ENCODE measurements at places on chromosomes 2 and 18. TPM values are rescaled to one million over a fixed set of nuclear protein-coding genes. Genes with fewer than 3 reads are reported as not detected.

CHST9 gene
- not detected for total RNA-seq

TMEM198 gene
- 0.47 TPM for total RNA-seq

GAL3ST2 gene
- total RNA-seq: 1.5 TPM

RAB6C gene
- not detected for total RNA-seq

HOXD8 gene
- not detected for total RNA-seq

C2orf66 gene
- not detected for total RNA-seq

DNA sequence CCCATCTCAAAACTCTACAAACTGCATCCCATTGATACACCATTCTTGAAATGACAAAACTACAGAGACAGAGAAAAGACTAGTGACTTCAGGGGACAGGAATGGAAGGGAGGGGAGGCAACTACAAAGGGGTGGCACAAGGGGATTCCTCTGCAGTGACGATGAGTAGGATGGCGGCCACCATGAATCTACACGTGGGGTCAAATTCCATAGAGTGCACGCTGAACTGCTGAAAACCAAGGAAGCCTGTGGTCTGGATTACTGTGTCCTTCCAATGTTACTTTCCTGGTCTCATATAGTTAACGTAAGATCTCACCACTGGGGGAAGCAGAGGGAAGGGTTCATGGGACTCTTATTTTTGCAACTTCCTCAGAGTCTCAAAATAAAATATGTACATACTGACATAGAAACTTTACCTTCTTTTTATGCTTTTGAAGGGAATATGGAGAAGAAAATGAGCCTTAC, 23.6 kb downstream of the COX7A2L start:
- DNase-seq: no peak
- H3K4me3 ChIP-seq: no peak overlapping the region
- no peaks in the 10 kb centered on the region for H3K27me3 ChIP-seq

DNA sequence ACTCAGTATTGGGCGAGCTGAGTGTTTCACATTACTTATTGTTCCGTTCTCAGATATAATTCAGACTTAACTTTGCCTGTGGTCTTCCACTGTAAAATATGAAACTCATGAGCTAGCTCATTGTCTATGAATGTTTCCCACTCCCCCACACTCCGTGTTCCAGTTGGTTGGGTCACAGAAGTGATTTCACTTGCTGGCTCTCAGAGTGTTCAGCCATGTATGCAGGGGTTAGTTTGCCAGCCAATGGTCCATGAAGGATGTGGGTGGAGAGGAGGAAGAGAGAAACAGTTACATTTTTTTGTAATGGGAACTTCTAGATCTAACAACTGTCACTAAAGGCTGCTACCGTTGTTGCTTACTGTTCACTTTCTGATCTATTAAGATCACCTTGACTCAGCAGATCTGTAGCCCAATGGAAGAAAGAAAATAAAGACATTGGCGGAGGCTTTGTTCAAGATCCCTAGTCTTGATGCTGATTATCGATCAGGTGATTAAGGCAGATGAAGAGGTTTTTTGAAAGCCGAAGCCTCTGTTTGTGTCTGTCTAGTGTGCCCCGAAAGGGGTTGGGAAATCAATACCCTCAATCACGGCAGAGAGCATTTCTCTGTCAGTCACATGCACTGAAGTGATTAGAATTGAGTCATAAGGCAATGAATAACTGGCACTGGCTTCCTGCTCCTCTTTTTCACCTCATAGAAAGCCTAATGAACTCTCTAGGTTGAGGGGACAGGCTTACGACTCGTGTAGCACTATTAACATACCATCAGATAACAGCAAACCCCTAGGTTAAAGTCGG, 279.7 kb upstream of the FIGN start:
- no peaks in the 10 kb centered on the region for H3K36me3 ChIP-seq
- H3K4me1 ChIP-seq: no peaks in the 10 kb centered on the region
- DNase-seq: no peak

DNA sequence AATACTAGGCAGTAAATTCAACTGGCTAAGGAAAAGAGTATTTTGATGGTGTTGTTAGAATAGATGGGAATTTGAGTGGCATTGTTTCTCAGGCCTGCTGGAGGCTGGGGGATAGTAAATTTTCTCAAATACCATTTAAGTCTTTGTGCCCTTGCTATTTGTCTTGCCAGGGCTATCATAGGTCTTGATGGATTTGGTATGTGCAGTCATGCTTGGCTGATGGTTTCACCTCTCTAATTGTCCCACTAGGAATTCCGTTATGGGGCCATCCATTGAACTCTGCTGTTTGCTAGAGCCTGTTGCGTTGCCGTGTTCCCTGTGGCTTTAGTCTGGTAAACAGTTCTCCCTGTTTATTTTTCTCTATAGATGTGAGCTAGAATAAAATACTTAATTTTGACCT, 438.1 kb upstream of the FAM98A start:
- H3K27me3 ChIP-seq: no peaks in the 10 kb centered on the region
- H3K36me3 ChIP-seq: no peaks in the 10 kb centered on the region
- H3K4me3 ChIP-seq: no peak overlapping the region
- no peak overlapping the region for H3K27ac ChIP-seq
- DNase-seq: no peak
- no peaks in the 10 kb centered on the region for H3K4me1 ChIP-seq

DNA sequence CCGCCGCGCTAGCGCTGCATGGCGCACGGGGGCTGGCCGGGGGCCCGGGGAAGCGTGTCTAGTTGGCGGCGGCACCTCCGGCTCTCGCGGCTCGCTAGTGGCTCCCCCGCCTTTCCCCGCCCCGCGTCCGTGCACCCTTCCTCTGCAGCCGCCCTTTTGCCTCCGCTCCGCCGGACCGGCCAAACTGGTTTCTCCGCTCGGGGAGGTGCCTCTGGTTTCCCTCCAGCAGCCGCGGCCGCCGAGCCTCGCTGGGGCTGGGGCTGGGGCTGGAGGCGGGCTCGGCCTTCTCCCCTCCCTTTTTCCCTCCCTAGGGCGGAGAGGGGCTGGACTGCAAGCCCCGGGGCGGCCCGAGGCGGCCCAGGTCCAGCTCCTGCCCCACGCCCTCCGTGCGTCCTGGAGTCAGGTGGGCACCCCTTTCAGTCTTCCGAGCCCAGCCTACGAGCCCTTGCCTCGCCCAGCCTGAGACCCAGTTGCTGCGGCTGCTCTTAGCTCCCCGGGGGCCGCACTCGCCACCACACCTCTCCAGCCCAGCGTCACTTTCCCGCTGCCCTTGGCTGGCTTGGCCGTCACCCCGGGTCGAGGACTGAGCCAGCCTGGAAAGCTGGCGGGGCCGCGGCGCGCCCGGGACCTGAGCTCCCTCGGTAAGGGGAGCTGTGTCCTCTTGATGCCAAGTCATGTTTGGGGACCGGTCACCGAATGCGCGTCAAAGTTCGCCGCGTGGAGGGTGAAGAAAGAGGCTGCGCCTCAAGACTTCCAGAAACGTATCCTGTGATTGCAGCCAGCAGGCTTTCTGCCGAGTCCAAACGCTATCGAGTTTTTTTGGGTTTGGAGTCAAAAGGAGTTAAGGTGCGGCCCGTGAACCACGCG, at the start of gene ATP8B1:
TSS of gene ATP8B1 (minus strand) at position 213 of the 867 bp plus-strand sequence. CDS start 71,508 bp downstream, outside the sequence.
- no peak within 1 kb of the TSS for H3K27ac ChIP-seq
- peaks cover 12% of the 10 kb centered on the region for H3K4me1 ChIP-seq
- H3K4me3 ChIP-seq: peak within 1 kb of the TSS; percentile 19
- DNase-seq: no peak
- H3K36me3 ChIP-seq: no peaks in the 10 kb centered on the region

GRCh38 chr2:220785178-220785577, 786.9 kb downstream of the EPHA4 start:
- no peaks in the 10 kb centered on the region for H3K4me1 ChIP-seq
- DNase-seq: no peak
- H3K36me3 ChIP-seq: no peaks in the 10 kb centered on the region
- H3K4me3 ChIP-seq: no peak overlapping the region
- H3K27me3 ChIP-seq: no peaks in the 10 kb centered on the region

- H3K4me1 ChIP-seq: no peaks in the 10 kb centered on the region
- no peak overlapping the region for H3K4me3 ChIP-seq
- no peak for DNase-seq
Measured at GRCh38 chr2:168169097-168169745, 78.2 kb downstream of the STK39 start.

DNA sequence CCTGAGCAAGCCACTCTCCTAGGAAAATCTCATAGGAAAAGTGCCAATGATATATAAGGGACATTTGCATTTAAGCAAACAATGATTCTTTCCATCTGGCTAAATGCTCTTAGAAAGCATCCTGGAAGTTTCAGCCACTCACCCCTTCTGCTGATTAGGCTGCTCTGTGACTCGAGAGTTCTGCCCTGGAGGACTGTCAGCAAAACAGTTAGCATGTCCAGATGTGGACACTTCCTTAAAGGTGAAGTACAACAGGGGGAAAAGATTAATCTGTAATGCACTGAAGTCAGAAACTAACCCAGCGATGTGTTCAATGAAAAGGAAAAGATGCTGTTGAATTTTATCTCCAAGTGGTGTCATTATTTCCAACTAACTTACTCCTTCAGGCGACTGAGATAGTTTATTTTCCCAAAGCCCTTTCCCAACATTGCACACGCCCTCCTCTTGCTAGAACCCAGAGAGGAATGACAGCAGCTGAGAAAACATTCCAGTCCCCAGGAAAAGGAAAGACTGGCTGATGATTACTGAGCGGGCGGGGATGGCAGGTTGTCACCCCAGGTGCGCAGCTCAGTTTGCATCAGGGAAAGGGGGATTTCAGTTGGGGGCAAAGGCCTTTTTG, 214.0 kb downstream of the SS18 start:
- H3K27me3 ChIP-seq: peaks cover 17% of the 10 kb centered on the region
- H3K36me3 ChIP-seq: no peaks in the 10 kb centered on the region
- H3K4me3 ChIP-seq: no peak overlapping the region
- no peaks in the 10 kb centered on the region for H3K4me1 ChIP-seq

DNA sequence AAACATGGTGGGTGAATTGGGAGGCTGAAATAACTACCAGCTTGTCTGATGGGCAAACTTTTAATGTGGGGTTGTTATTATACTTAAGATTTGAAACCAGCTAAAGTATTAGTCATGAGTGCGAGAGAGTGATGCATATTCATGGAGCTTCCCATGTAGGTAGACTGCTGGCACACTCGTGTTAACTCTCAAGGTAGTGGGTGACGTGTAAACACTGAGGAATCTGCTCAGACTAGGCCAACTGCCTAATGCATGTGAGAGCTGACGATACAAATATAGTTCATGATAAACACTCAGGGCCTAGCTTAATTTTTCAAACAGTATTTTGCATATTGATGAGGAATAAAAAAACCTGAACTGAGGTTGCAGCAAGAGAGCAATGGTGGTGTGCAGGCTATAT, 1165.7 kb upstream of the PIK3C3 start:
- no peaks in the 10 kb centered on the region for H3K27me3 ChIP-seq
- DNase-seq: no peak
- no peak overlapping the region for H3K4me3 ChIP-seq
- no peak overlapping the region for H3K27ac ChIP-seq

DNA sequence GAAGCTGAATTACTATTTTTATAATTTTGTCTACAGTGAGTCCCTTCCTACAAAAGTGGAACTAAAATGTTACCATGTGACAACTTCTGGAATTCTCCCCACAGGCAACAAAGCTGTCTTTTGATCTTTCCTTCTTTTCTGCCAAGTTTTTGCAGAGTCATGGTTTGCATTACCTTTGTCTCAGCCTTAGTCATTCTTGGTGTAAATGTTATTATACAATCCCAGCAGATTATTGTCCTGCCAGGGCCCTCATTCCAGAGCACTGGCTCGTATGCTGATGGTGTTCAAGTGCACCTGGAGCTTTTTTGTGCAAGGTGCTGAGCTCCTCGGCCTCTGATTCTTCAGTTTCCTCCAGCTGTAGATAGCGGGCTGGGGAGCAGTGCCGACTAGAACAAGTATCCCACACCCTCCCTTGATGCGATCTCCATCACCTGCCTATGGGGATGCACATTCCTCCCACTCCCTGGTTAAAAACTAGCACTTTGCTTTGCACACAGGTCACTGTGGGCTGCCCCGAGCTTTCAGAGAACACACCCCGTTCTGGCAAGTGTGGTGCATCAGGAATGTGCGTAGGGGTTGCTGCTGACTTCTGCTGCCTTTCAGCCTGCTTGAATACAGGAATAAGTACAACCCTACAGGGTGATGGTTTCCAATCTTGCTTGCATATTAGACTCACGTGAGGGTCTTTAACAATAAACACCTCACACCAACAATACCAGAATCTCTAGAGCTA, 263.6 kb downstream of the RNF144A start:
- no peak overlapping the region for H3K4me3 ChIP-seq
- DNase-seq: no peak
- no peak overlapping the region for H3K27ac ChIP-seq
- H3K4me1 ChIP-seq: no peaks in the 10 kb centered on the region
- no peaks in the 10 kb centered on the region for H3K36me3 ChIP-seq

DNA sequence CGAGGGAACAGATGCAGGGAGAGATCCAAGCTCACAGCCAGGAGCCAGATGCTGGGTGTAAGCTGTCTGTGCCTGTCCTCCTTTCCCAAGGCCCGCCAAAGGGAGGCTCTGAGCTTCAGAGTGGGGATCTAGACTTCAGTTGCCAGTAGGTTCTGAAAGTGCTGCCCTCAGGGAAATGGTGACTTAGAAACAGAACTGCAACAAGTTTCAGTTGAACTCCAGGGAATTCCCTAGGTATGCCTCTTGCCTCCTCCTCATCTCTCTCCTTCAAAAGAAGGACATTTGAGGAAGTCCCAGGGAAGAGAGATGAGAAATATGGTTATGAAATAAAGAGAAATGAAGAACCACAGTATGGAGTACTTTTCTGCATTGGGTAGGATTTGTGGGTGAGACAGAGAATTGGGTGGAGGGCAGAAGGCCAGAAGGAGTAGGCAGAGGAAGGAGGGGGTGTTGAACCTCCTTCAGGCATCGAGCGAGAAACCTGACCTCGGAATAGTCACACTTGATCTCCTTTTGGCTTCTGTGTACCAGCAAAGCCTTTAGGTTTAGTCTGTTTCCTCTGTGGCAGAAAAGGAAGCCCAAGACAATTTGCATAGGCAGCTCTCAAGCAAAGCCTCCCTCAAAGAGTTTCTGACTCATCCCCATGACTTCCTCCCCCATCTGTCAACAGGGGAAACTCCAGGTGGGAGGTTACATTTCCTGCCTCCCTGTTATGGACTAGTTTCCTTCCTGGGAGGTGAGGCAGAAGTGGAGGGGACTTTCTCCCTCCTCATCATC, 45.7 kb downstream of the QPCT start:
- DNase-seq: peak; percentile 24
- H3K36me3 ChIP-seq: no peaks in the 10 kb centered on the region
- peak overlapping the region; percentile 52 for H3K27ac ChIP-seq

DNA sequence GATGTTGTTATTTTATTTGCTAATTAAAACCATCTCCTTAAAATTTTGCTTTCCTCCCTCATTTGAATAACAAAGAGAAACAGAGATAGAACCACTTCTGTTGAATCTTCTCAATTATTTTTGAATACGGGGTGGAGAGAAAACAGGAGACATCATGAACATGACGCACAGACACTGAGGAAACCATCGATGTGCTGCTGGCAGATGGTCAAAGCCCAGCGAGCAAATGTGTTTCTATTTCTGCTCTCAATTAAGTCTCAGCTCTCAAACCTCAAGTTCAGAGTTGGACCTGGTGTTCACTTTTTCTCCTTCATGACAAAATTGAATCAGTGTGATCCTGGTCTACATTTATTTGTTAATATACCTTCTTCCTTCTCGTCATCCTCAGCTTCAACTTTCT, 36.1 kb upstream of the TWIST2 start:
- no peaks in the 10 kb centered on the region for H3K4me1 ChIP-seq
- peaks cover 7% of the 10 kb centered on the region for H3K27me3 ChIP-seq
- DNase-seq: no peak
- H3K36me3 ChIP-seq: no peaks in the 10 kb centered on the region
- H3K4me3 ChIP-seq: no peak overlapping the region

- no peak overlapping the region for H3K4me3 ChIP-seq
- H3K36me3 ChIP-seq: no peaks in the 10 kb centered on the region
- no peaks in the 10 kb centered on the region for H3K27me3 ChIP-seq
- no peaks in the 10 kb centered on the region for H3K4me1 ChIP-seq
- no peak overlapping the region for H3K27ac ChIP-seq
Measured at GRCh38 chr2:127096280-127096679, 10.7 kb downstream of the BIN1 start.

- H3K27me3 ChIP-seq: no peaks in the 10 kb centered on the region
- H3K27ac ChIP-seq: no peak overlapping the region
- H3K4me3 ChIP-seq: no peak overlapping the region
Measured at GRCh38 chr2:225615514-225615913, 216.0 kb downstream of the NYAP2 start.
